ENCODE measurements at places on chromosomes 4 and X.

- peak; percentile 8 for DNase-seq
Observed at GRCh38 chr4:105283501-105283900, 136.8 kb downstream of the TET2 start.

GRCh38 chr4:100147198-100147597 is 43.1 kb downstream of the DDIT4L start:
- DNase-seq = no peak

DNA sequence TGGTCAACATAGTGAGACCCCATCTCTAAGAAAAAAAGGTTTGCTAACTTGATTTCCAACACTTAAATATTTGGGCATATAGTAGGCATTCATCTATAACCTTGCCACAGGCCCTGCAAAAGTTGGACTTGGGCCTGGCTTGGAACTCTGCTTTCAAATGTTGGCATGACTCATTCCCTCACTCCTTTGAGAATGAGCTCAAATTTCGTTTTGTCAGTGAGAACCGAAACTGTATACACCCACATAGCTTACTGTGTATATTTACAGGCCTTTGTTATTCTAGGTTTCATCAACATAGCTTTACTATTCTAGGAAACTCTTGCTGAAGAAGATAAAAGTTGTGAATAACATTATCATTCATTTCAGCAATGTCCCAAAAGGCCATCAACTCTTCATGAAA is 88.7 kb upstream of the ELOVL6 start:
- peak; percentile 55 for DNase-seq

GRCh38 chr4:16034010-16034748 is 49.6 kb downstream of the PROM1 start:
- no peak for DNase-seq

- no peak for DNase-seq
Observed at GRCh38 chr4:99529956-99530355, 19.1 kb downstream of the C4orf17 start.

- DNase-seq = no peak
Observed at GRCh38 chr4:123485601-123486000, 89.0 kb downstream of the SPRY1 start.

DNA sequence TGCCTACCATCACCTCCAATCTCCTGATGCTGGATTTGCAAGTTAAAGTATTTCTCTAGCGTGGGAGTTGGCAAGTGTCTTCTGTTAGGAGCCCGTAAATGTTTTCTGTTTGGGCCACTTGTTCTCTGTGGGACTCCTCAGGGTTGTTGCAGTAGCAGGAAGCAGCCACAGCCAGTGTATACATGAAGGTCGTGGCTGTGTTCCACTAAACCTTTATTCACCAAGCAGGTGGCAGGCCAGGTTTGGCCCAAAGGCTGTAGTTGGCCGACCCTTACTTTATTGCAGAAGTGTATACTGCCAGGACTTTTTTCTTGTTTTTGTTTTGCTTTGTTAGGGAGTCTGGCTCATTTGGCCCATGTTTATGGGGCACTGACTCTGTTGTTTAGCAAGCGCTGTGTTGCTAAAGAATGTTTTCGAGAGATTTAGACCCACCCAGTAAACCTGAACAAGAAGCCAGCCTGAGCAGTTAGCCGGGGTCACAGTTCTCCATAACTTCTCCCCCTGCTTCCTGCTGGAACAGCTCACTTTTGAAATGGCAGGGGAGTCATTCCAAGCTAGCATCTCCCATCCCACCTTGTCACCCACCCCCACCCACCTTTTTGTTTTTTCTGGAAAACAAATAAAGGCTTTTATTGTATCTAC is 58.8 kb downstream of the SHROOM2 start:
- DNase-seq = no peak

DNA sequence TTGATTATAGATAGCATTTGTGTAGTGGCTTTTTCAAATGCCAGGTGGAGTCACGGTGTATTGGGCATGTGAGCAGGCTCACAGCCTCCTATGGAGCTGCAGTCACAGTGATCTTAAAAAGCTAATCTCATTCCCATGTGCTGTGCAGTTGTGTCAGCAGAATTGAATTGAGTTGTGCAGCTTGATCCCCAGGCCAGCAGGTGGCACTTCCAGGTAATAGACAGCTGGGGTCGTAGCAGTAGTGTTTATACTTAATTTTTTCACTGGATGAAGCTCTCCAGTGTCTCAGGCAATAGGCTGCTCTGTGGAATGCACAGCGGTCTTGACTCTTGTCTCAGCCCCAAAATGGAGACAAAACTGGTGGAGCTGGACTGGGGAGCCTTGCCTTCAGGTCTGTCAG is 1028.1 kb downstream of the SH3BGRL start:
- DNase-seq = no peak

DNA sequence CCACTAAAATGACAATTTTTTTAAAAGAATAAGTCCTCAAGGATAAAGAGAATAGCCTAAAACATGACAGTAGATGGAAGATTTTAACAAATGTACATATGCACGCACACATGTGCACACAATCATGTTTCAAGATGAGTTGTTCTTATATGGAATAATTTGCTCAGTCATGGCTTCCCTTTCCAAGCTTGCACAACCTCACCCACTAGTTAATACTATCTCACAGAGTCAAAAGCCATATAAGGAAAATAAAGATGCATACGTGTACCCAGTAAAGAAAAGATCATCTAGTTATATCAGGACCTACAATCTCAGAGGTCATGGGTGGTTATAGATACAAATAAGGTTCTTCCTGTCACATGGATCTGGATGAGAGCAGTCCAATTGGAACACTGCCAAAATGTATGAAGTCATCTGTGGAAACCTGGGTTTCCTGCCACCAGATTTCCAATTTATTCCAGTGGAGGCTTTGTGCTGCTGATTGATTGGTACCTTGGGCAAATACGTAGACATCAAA is 56.1 kb downstream of the FAM13A start:
- DNase-seq = peak; percentile 52

- DNase-seq = no peak
Observed at GRCh38 chr4:77662396-77662795, 56.8 kb downstream of the CXCL13 start.

DNA sequence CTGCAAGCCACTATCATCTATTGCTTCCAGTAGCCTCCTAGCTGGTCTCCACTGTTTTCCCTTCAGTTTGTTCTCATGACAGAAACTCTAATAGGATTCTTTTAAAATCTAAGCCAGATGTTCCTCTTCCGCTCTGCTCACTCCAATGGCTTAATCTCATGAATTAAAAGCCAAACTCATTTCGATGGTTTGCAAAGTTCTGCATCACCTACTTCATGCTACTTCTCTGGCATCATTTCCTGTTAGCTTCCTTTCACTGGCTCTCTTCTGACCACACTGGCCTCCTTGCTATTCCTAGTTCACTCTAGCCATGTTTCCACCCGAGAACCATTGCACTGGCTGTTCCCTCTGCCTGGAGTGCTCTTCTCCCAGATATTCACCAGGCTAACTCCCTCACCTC is 102.0 kb upstream of the LSM6 start:
- no peak for DNase-seq

DNA sequence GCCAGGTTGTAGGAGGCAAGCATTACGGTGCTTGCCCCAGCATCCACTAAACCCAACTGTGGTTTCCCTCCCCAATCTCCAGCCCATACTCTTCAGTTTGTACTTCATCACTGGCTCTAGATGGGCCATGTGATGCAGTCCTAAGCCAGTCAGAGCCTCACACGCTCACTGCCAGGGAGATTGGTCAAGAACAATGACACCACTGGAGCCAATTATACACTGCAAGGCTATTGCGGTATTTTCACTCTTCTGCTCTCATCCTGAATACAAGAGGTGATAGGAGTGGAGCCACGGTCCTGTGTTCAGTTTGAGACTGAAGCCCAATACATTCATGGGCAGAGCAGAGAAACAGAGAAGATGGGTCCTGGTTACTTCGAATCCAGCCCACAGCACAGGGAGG is 58.4 kb downstream of the SEPSECS start:
- DNase-seq = no peak

- no peak for DNase-seq
Observed at GRCh38 chr4:79155336-79155735, 170.5 kb downstream of the NAA11 start.

- DNase-seq = no peak
Observed at GRCh38 chr4:41594432-41594831, 56.5 kb downstream of the LIMCH1 start.

GRCh38 chrX:31228415-31228832 is 156.6 kb upstream of the FTHL17 start:
- DNase-seq = peak; percentile 61

DNA sequence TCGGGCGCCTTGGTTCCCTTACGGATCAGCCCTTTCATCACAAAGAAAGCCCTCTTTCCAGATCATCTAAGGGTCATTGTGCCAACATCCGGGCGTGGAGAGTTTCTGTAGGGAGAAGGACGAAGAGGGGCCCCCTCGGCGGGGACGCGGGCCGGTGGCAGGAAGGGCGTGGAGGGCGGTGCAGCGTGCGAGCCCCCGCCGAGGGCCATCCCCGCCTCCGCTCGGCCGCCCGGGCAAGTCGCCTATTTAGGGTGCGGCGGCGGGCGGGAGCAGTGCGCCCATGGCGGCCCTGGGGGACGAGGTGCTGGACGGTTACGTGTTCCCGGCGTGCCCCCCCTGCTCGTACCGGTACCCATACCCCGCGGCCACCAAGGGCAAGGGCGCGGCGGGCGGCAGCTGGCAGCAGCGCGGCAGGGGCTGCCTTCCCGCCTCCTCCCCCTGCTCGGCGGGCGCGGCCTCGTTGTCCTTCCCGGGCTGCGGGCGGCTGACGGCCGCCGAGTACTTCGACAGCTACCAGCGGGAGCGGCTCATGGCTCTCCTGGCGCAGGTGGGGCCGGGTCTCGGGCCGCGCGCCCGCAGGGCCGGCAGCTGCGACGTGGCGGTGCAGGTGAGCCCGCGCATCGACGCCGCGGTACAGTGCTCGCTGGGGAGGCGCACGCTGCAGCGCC is at the start of gene ZAR1:
Gene ZAR1, plus strand, starts transcription at position 241 of the 668 bp plus-strand sequence. Its CDS starts 40 bp downstream, at position 281.
- DNase-seq = no peak

- DNase-seq = no peak
Observed at GRCh38 chrX:105109936-105110335, 110.6 kb downstream of the TEX13A start.

- DNase-seq = peak; percentile 0
Observed at GRCh38 chrX:17788439-17788838, 51.1 kb downstream of the SCML1 start.

DNA sequence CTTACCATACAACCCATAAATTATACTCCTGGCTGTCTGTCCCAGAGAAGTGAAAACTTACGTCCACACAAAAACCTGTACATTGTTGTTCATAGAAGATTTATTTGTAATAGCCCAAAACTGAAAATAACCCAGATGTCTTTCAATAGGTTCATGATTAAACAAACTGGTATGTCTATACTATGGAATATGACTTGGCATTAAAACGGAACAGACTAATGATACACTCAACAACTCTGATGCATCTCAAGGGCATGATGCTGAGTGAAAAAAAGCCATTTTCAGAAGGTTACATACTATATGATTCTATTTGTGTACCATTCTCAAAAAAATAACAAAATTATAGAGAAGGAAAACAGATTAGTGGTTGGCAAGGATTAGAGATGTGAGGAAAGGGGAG is 11.6 kb upstream of the MND1 start:
- DNase-seq = no peak

DNA sequence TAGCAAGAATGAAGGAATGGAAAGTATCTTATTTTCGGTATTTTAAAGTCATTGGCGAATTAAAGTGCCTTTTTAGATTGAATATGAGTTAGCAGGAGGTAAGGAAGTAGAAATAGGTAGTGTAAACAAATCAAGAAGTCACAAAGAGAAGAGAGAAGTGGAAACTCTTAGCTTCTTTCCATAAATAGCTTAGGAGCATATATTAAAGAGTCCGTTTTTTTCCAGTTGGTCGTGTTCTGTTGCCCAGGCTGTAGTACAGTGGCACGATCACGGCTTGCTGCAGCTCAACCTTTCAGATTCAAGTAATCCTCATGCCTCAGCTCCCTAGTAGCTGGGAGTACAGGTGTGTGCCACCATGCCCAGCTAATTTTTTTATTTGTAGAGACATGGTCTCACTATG is 56.4 kb downstream of the UBE2K start:
- no peak for DNase-seq

DNA sequence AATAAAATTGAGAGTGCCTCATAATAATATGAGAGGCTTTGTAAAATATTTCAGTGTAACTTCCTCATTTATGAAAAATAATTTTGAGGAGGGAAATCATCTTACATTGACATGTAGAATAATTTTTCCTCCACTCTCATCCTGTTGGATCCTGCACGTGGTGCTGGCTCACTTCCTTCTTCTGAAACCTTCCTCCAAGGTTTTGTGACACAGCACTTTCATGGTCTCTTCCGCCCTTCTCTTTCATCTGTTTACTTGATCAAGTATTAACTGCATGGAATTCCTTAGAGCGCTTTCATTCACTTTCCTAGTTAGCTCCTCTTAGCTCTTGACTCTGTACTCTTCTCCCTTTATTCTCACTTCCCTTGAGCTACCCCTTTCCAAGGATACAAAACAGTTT is 246.5 kb downstream of the RAPGEF2 start:
- DNase-seq = no peak

DNA sequence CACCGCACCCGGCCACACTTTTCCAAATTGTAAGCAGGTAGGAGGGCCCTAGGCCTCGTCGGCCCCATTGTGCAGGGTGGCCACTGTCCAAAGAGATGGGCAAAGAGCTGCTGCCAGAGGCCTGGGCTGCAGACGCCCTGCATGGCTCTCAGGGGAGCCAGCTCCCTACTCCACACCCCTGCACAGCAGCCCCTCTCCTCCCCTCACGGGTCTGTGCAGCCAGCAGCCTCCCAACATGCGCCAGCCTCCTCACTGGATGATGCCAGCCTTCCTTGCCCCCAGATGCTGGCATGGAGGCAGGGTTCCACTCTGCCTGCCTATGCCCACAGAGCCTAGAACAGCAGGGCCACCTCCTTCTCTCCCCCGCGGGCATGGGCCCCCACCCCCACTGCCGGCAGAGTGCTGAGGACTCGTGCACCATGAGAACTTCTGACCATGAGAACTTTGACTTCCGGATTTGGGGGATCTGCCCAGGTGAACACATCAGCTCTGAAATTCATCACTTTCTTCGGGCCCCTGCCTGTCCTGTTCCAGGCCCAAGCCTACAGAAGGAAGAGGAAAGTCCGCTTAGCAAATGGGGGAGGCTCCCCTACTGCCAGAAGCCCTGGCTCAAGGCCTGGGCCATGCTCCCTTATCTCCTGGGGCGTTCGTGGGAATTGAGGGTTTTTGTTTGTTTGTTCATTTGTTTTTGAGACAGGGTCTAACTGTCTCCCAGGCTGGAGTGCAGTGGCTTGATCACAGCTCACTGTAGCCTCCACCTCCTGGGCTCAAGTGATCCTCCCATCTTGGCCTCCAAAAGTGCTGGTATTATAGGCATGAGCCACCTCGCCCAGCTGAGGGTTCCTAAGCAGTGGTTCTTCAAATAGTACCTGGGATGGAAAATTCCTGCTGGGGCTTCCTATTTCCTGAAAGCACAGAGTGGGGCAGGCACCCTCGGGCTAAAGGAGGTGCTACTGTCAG is 8.0 kb downstream of the IRAK1 start:
- no peak for DNase-seq

Measured in non-pigmented ciliary epithelial cell (primary cell).